ENCODE measurements at places on chromosomes 11 and 22. TPM values are rescaled to one million over a fixed set of nuclear protein-coding genes. Genes with fewer than 3 reads are reported as not detected.

GRCh38 chr22:31954535-31955523, 10.5 kb downstream of the YWHAH start:
- DNase-seq, result no peak

DNA sequence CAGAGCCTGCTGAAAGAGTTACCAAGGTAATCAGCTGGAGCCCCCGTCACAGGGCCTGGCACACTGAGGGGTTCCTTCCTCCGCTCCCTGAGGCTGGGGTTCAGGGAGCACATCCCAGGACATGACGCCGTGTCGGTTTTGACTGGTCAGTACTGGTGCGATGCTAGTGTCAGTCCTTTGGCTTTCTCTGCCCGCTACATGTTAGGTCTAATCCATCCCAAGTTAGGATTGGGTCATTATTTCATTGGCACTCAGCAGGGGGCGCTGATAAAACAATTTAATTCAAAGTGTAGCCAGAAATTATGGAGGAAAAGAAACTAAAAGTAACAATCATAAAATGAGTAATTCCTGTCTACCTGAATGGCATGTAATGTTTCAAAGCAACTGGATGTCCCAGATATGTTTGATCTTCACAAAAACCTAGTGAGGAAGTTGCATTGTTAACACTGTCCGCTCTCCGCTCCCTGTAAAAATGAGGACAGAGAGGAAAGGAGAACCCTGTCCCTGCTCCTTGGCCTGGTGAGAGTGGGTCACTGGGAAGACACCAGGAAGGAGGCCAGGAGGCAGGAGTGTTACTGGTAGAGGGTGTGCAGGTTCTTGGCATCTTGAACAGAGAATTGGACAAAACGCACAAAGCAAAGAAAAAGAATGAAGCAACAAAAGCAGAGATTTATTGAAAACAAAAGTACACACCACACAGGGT, 27.1 kb downstream of the TSKU start:
- DNase-seq, result no peak

DNA sequence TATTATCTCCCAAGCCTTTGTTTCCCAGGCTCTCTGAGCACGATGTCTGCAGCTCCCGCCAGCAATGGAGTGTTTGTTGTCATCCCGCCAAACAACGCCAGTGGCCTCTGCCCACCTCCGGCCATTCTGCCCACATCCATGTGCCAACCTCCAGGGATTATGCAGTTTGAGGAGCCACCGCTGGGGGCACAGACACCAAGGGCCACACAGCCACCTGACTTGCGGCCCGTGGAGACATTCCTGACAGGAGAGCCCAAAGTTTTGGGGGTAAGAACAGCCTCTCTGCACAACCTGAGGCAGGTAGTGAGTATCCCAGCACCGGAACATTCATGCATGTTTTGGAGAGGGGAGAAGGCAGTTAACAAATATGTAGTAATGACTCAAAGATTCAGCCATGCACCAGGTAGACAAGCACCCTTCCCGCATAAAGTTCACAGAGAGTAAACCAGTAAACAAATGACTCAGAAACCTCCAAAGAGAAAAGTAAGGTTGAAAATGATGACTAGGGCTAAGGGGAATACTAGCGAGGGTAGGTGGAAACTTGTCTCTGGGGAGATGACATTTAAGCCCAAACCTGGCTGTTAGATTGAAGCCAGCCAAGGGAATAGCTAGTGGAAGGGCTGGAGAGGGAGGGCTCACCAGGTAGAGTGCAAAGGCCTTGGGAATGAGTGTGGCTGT, 7.2 kb downstream of the MS4A15 start:
- DNase-seq, result no peak

DNA sequence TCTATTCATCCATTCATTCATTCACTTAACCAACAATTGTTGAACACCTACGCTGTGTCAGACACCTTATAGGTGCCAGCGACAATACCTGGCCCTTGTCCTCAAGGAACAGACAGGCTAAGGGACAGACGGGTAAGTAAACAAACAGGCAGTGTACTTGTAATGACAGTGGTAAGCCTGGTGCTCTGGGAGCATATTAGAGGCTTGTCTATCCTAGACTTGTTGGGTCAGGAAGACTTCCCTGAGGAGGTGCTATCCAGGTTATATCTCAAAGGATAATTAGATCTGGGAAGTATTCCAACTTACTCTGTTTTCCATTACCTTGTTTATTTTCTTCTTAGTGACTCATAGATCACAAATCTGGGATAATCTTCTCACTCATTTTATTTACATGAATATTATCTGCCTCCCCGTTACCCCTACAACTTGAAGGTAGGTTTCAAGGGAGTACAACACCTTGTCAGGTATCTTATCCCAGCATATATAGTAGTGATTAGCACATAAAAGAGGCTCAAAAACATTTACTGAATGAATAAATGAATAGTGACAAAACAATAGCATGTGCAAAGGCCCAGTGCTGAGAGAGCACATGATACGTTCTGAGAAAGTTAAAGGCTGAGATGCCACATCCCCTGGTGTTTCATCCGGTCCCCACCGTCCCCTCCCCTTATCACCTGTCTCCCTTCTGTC, 75.3 kb upstream of the NCAM1 start:
- DNase-seq, result no peak

DNA sequence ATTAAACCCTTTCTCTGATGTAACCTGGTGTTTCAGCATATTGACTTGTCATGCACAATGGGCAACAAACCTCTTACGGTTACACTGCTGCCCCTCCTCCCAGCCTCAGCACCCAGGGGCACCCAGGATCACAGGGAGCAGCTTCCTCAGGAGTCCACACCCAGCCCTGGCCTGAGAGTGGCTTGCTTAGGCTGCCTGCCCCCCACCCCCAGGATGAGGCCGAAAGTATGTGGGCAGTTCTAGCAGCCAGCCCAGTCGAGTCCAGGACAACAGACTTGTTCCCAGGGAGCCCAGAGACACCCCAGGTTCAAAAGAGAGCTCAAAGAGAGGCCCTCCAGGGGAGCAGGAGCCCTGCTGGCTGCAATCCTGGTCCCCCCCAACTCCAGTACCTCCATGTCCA, 108.1 kb upstream of the THY1 start:
- DNase-seq, result no peak

- no peak for DNase-seq
Observed at GRCh38 chr11:126969865-126970479, 30.6 kb downstream of the KIRREL3 start.

- no peak for DNase-seq
Observed at GRCh38 chr22:32811788-32812545, 10.5 kb downstream of the TIMP3 start.

GRCh38 chr11:57514538-57515331, 767 bp downstream of the SLC43A1 start:
- peak; percentile 61 for DNase-seq

DNA sequence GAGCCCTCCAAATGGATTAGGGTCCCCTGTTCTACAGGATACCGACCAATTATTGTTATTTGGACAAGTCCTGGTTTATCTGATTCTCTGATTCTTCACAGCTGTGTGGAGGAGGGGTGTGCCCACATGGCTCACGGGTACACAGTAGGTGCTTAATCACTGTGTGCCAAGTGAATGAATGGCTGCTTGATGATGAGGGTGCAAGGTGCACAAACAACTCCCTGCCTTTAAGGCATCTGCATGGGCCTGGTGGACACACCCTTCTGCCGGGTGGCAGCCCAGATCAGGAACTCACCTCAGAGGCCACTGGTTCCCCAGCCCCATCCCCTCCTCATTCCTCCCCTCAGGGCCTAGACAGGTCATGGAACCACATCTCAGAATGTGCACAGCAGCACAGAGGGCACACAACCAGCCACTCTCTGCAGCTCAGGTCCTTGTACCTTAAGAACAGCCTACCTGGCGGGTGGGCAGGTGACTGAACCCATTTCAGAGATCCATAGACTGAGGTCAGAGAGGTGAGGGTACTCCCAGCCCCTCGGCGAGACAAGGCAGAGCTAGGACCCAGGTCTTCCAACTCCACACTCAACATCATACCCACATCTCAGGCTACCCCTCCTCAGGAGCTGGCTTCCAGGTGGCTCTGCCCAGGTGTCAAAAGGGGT, 50.3 kb downstream of the SHANK2 start:
- DNase-seq, result no peak

GRCh38 chr11:31720225-31720624, 90.9 kb downstream of the PAX6 start:
- DNase-seq, result no peak

- no peak for DNase-seq
Observed at GRCh38 chr11:100467821-100468508, 219.1 kb upstream of the ARHGAP42 start.

DNA sequence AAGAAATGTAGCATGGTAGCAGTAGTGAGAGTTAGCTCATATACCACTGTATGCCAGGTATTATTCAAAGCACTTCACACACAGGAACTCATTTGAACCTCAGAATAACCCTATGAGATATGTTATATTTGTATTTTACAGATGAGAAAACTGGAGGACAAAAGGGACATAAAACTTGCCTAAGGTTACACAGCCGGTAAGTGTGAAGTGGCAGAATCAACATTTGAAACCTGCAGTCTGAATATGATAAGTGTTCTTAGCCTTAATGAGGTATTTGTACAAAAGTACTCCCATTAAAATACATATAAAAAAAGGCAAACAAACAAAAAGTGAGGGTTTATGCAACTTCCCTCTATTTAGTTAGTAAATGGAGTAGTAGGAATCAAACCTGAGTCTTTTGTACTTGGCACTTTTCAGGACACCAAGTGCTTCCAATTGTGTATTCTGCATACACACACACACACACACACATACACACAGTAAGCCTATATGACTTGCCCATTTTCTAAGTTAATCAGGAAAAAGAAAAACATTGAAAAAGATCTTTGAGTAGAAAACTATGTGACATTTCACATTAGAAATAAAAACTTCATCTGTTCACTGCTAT, 223.9 kb upstream of the FOLH1 start:
- DNase-seq, result no peak

GRCh38 chr11:47991266-47991830, 11.0 kb downstream of the PTPRJ start:
- DNase-seq, result peak; percentile 51

DNA sequence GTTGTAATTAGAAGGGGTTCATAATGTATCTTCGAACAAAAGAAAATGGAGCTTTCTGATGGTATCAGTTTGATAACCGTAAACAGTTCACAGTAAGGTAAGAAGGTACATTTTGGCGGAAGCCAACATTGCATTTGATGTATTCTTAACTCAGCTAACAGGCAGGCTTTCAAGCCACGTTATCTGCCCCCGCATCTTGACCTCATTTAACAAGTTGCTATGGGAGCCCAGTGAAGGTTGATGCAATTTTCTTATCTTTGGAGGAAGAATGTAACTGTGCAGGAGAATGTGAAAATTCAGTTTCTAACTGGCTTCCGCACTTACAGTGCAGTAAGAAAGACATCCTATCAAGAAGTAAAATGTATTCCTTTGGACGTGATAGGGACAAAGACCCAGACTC, 110.6 kb downstream of the ETS1 start:
- peak; percentile 97 for DNase-seq

- no peak for DNase-seq
Observed at GRCh38 chr11:38274031-38274430, 1676.0 kb upstream of the RAG2 start.

GRCh38 chr11:75424396-75424795, 8.6 kb downstream of the KLHL35 start:
- no peak for DNase-seq

GRCh38 chr11:69008737-69009440, 4.2 kb downstream of the MRGPRF start:
- DNase-seq, result no peak

GRCh38 chr11:107259811-107260221, 197.8 kb downstream of the CWF19L2 start:
- no peak for DNase-seq

- DNase-seq, result no peak
Observed at GRCh38 chr11:128400382-128401203, 186.8 kb downstream of the ETS1 start.

GRCh38 chr22:29030618-29031226, 30.9 kb downstream of the C22orf31 start:
- DNase-seq, result no peak

DNA sequence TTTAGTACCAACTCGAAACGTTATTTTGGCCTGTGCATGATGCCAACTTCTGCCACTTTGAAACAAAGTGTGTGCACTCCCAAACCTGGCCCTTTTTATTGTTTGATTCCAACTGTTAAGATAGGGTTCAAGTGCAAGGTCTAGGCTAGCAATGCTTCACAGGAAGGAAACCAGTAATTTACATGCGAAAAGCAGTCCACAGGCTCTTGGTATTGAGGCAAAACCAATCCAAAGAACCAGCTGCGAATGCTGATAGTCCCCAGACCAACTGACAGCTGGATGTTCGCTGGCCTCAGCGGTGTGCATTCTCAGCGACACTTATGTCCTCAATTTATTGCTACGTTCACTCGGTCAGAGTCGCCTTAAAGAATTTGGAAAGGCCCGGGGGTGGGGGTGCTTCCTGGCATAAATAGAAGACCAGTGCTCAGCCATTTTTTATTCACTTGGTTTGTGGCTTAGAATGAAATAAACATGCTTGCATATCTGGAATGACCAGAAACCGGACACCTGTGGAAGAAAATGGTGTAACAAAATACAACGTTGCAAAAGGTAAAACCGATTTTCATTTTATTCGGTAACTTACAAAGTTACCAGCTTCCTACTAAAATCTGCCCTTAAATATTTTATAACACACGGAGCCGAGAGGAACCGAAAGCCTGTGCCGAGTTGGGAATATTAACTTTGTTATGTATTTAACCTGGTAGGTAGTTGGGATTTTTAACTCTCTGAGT, 1.6 kb downstream of the CPT1A start:
- DNase-seq, result no peak

- peak; percentile 69 for DNase-seq
Observed at GRCh38 chr11:16820324-16821092, 82.1 kb downstream of the C11orf58 start.

- no peak for DNase-seq
Observed at GRCh38 chr11:6099577-6099976, 7.9 kb upstream of the OR56B4 start.

- no peak for DNase-seq
Observed at GRCh38 chr11:114889594-114890011, 211.3 kb downstream of the NXPE2 start.

- no peak for DNase-seq
Observed at GRCh38 chr22:25911243-25911972, 169.4 kb downstream of the MYO18B start.

DNA sequence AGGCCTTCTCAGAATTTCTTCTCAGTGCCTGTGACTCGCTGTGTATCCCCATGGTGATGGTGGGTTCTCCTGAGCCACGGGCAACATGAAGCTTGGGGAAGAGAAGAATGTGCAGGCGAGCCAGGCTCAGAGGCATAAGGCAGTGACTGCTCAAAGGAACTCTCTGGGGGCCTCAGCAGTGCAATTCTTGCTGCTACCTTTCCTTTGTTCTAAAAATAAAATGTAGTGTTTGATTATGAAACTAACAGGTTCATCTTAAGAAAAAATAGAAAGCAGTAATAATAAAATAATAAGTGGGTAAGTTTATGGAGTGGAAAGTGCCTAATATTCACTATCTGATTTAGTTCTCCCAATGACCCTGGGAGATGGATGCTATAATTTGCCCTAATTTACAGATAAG, 46.7 kb downstream of the MEI1 start:
- no peak for DNase-seq

The LIN7C gene
- total RNA-seq, result 27.1 TPM

The KLHL35 gene
- total RNA-seq, result 0.33 TPM

The ASRGL1 gene
- total RNA-seq, result 0.81 TPM

The GLYATL1 gene
- total RNA-seq, result not detected

The PPP6R2 gene
- 48.0 TPM for total RNA-seq

The SLC43A3 gene
- 7.3 TPM for total RNA-seq

The HBG1 gene
- not detected for total RNA-seq

The LDHAL6A gene
- total RNA-seq, result not detected

The RAG1 gene
- total RNA-seq, result not detected

The CDC42BPG gene
- total RNA-seq, result 6.9 TPM

The OR8D1 gene
- not detected for total RNA-seq

The LUZP2 gene
- not detected for total RNA-seq

The EIF3F gene
- 338 TPM for total RNA-seq

The BAIAP2L2 gene
- total RNA-seq, result 0.45 TPM

The APOA4 gene
- total RNA-seq, result not detected

The APLNR gene
- total RNA-seq, result not detected

Measured in CD4-positive, alpha-beta T cell (primary cell).